ENCODE measurements at places on chromosomes 5 and 9. TPM values are rescaled to one million over a fixed set of nuclear protein-coding genes. Genes with fewer than 3 reads are reported as not detected.

DNA sequence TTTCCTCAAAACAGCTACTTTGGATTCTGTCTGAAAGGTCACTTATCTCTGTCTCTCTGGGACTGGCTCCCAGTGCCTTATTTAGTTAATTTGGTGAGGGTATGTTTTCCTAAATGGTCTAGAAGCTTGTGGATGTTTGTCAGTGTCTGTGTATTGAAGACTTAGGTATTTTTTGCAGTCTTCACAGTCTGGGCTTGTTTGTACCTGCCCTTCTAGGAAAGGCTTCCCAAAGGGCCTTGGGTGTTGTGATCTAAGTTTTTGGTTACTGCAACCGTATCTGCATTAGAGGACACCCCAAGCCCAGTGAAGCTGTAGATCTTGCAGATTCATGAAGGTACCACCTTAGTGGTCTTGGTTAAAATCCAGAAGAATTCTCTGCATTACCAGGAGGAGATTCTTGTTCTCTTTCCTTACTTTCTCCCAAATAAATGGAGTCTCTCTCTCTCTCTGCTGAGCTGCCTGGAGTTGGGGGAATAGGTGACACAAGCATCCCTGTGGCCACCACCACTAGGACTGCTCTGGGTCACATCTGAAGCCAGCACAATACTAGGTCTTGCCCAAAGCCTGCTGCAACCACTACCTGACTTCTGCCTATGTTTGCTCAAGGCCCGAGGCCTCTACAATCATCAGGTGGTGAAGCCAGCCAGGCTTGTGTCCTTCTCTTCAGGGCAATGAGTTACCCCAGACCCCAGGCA lies 17.8 kb upstream of the CCNB1 start:
- no peak for DNase-seq

DNA sequence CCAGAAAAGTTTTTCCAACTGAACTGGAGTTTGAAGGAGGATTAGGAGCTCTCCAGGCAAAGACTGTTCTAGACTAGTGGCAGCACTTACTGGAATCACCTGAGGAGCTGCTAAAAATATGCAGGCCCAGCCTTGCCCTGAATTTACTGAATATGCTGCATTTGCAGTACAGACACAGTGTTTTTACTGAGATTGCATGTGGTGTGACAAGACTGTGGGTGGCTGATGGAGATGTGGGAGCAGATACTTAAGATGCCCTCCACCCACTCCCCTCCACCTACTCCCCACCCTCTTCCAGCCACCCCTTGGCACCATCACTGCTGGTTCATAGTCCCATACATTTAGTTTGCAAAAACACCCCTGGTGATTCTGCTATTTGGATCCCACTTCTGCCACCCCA lies 64.1 kb upstream of the HRH2 start:
- no peak for DNase-seq

DNA sequence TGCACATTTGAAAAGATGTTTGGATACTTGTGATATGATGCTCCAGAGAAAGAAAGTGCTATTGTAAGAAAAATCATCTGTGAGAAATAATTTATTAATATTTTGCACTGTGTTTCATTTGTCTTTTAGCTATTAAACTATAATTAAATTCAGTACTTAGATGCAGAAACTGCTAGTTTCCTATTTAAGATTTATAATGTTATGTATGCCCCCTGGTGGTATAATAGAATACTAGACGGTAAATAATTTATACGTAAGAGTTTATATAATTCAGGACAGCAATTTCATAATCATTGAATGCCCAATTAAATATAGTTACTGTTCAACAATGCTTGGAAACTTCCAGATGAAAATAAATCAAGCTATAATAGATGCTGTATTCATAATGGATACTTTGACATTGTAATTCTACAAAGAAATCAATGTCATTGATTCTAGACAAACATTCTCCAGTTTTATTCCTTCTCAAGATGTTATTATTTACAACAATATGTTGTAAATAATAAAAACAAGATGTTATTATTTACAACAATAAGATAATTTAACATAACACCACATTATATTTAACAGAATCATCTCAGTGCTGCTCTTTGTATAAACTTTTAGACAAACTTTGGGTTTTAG lies 101.0 kb downstream of the TMEM232 start:
- no peak for DNase-seq

DNA sequence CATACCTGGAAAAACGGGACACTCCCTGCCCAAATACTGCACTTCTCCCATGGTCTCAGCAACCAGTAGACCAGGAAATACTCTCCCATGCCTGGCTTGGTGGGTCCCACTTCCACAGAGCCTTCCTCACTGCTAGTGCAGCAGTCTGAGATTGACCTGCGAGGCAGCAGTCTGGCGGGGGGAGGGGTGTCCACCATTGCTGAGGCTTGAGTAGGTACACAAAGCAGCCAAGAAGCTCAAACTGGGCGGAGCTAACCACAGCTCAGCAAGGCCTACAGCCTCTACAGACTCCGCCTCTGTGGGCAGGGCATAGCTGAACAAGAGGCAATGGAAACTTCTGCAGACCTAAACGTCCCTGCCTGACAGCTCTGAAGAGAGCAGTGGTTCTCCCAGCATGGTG lies 191.5 kb upstream of the FTMT start:
- DNase-seq, result no peak

- no peak for DNase-seq
Observed at GRCh38 chr9:107932601-107933000, 443.0 kb upstream of the KLF4 start.

- no peak for DNase-seq
Observed at GRCh38 chr9:4092793-4093709, 206.8 kb downstream of the GLIS3 start.

DNA sequence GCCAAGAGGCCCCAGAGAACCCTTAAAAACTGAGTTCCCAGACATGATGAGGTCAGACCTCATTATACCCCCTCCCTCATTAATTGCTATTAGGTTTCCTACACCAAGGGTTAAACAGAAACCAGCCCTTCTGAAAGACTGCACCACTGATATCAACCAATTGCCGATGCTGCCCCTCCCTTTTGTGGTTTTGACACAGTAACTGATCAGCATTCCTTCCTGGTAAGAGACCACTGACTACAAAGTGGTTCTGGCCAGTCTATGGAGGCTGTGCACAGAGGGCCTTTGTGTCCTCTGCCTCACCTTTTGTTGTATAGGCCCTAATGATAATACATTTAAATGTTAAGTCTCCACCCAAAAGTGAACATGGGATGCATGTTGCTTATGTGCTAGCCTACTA lies 201.5 kb downstream of the FRMD3 start:
- no peak for DNase-seq

DNA sequence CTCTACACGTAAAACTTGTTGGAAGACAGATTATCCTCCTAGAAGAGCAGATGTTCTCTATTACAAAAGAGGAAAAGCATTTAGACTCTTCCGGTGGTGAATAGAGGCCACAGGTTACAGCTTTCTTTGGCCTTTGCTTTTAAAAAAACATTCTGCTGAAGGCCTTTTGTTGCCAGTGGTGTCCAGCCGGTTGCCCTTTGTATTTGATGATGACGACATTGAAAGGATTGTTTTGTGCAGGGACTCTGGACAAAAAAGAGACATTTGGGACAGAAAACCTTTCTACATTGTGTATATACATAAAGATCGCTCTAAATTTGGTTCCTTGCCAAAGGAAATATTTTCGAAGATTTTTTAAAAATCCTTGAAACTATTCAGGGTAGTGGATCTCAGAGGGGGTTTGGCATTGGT lies 180.3 kb downstream of the C9orf152 start:
- DNase-seq, result no peak

DNA sequence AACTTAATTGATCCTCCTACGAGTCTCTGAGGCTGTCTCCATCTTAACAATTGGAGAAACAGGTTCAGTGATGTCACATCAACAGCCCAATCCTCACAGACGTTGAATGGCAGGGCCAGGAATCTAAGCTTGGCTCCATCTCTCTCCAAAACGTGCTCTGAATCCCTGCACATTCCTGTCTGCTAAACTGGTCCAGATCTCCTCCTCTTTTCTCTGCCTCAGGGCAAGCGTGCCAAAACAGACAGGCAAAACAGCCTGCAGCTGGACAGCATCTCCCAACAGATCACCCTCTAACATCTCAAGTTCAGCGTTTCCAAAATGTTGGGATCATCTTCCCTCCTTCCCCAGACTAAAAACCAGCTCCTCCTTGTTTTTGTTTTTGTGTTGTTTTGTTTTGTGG lies 6.6 kb downstream of the FBP1 start:
- DNase-seq, result no peak

DNA sequence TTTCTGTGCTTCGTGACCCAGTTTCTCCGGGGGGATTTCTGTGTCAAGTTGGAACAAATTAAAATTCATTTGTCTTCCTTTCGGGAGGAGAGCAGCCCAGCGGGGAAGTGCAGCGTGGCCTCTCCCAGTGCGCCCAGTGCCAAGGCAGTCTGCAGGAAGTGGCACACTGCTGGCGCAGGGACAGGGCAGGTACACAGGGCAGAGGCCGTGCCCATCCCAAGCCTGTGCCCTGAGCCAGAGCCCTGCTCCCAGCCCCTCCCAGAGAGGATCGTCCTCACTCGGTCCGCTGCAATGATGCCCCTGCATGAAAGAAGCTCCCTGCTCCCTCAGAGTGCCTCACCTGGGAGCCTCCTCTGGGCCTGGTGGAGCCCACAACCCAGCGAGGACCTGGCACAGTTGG lies 82.4 kb upstream of the PPP1R26 start:
- DNase-seq, result no peak

- no peak for DNase-seq
Observed at GRCh38 chr9:126982215-126983002, 67.8 kb downstream of the RALGPS1 start.

GRCh38 chr5:91495699-91496098 lies 112.6 kb upstream of the ARRDC3 start:
- DNase-seq, result no peak

DNA sequence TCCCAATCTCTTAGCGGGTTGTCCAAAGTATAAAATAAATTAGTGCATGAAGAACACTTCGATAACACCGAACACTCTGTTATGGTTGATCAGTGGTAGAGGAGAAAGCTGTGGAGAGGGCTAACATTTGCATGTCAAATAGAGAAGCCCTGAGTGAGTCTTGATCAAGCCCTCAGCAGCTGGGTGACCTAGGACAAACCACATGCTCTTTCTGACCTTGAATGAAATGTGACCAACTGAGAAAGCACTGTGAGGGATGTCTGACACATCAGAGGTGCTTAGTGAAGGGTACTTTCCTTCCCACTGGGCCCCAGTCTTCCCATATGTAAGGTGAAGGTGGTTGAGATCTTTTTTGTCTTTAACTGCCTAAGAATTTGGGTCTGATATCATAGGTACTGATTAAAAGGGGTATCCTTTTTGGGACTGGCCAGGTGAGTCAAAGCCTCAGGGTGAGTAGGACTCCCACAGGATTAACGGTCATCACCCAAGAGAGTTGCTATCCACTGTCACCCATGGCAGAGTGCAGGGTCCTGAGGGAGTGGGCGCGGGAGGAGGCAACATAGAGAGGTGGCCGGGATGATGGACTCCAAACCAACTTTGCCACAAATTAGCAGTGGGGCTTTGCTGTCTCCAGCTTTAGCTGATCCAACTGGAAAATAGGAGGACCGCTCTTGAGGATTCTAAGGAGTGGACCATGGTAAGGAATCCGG lies 53.5 kb downstream of the KIF4B start:
- DNase-seq, result no peak

GRCh38 chr9:128550770-128551656 lies 1.4 kb upstream of the SPTAN1 start:
- DNase-seq, result peak; percentile 69

DNA sequence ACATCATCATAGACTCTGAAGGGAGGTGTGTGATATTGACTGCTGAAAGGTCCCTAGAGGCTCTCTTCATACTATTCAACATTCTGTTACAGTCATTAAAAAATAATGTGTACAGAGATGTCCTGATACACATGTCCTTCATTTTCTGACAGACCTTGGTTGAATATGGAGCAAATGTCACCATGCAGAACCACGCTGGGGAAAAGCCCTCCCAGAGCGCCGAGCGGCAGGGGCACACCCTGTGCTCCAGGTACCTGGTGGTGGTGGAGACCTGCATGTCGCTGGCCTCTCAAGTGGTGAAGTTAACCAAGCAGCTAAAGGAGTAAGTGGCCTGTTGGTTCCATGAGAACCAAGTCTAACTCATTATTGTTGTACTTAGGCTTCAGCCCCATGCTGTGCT lies 132.4 kb downstream of the SNCAIP start:
- DNase-seq, result no peak

DNA sequence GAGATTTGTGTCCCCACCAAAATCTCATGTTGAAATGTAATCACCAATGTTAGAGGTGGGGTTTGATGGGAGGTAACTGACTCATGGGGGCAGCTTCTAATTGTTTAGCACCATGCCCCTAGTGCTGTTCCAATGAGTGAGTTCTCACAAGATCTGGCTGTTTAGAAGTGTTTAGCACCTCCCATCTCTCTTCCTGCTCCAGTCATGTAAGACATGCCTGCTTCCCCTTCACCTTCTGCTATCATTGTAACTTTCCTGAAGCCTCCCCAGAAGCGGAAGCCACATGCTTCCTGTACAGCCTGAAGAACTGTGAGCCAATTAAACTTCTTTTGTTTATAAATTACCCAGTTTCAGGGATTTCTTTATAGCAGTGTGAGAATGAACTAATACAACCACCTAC lies 170.5 kb downstream of the NDUFS4 start:
- DNase-seq, result no peak

- no peak for DNase-seq
Observed at GRCh38 chr5:167546270-167546669, 745.2 kb upstream of the WWC1 start.

GRCh38 chr5:136330353-136331038 lies 34.8 kb downstream of the TRPC7 start:
- no peak for DNase-seq

- DNase-seq, result no peak
Observed at GRCh38 chr5:65791712-65792673, 70.0 kb downstream of the NLN start.

Gene PCDHGC4
- total RNA-seq, result 59.3 TPM

Gene CCDC152
- total RNA-seq, result not detected

Gene HARS2
- 10.7 TPM for total RNA-seq

Gene GFM2
- total RNA-seq, result 12.7 TPM

Gene CDKN2B
- total RNA-seq, result 11.4 TPM

Gene GLDC
- total RNA-seq, result 0.64 TPM

Gene RNF208
- total RNA-seq, result 6.7 TPM

Gene SOX30
- not detected for total RNA-seq

Gene PLGRKT
- total RNA-seq, result not detected

Measured in ascending aorta (tissue), 2 donors.